Hematopoietic multipotent progenitor cell treated with erythropoietin and hydrocortisone succinate and interleukin-3 and kit ligand, for 17 days (in vitro differentiated cells): ENCODE measurements at places on chromosomes 2 and 18.

- no peak for DNase-seq
Observed at GRCh38 chr2:170310876-170311502, 133.0 kb downstream of the MYO3B start.

DNA sequence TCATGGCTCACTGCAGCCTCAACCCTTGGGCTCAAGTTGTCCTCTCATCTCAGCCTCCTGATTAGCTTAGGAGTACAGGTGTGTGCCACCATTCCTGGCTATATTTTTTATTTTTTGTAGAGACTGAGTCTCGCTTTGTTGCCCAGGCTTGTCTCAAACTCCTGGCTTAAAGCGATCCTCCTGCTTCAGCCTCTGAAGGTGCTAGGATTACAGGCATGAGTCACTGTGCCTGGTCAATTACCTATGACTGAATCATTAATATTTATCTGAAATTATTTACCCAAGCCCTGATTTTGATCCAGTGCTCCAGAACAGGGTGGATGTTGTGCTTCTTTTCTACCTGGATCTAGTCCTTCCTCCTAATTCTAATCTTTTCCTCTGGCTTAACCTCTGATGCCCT, 87.8 kb downstream of the MAP2 start:
- DNase-seq: no peak

- no peak for DNase-seq
Observed at GRCh38 chr18:48607056-48607984, 68.5 kb downstream of the CTIF start.

DNA sequence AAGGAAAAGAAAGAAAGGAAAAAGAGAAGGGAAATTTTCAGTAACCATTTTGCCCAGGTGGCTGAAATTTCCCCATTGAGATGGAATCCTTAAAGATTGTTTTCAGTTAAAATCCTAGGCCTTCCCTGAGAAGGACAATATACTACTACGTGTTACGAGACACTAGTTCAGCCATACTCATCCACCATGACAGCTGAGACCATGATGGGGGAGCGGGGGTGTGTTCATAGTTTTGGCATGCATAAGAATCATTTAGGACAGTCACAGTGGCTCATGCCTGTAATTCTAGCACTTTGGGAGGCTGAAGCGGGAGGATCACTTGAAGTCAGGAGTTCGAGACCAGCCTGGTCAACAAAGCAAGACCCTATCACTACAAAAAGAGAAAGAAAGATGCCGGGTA, 28.0 kb downstream of the PLA2R1 start:
- no peak for DNase-seq

- DNase-seq: no peak
Observed at GRCh38 chr2:222298001-222298310, 842 bp downstream of the PAX3 start.

DNA sequence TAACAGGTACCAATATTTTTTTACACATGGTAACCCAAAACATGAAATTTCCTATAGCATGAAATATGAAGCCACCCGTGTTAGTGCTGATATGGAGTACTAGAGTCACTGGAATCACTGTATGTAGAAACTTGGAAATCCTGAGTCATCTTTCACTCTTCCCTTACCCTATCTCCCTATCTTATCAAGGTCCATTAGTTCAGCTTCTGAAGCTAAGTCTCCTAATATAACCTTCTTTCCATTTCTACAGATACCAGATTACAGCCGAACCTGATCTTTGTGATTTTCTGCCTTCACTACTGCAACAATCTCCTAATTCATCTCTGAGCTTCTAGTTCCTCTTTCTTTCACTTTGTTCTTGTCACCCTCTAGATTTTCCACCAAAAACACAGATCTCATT, 59.0 kb downstream of the SEPTIN10 start:
- no peak for DNase-seq

DNA sequence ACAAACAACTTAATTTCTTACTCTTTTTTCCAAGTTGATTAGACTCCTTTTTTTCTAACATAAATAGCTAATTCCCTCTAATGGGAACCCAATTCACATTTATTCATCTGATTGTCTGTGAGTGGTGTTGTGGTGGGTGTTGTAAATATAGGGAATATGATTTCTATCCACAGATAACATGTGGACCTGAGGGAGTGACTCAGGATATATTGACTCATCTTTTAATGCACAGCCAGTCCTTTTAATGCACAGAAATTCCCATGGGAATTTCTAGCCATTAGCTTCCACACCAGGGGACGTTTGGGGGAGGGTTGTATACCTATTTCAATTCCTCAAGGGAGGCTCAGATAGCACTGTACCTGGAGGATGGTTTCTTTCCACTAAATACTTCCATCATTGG, 1339.6 kb upstream of the LRRTM1 start:
- no peak for DNase-seq

GRCh38 chr18:79457239-79457638, 61.5 kb downstream of the NFATC1 start:
- DNase-seq: no peak

DNA sequence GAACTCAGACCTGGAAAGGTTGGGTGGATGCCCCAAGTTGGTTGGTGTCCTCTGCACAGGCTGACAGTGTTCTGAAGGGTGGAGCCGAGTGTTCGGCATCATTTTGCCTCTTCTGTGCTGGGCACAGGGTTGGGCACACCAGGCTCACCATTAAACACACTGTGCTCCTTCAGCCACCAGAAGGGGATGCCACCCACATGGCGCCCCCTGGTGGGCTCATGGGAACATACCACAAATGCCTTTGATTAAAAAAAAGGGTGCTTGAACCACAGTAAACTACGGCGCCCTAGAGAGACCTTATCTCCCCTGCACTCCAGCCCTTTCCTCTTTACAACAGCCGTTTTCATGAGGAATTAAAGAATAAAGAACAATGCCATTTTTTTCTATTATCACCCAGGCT, 89.4 kb downstream of the CELF4 start:
- DNase-seq: peak; percentile 34

DNA sequence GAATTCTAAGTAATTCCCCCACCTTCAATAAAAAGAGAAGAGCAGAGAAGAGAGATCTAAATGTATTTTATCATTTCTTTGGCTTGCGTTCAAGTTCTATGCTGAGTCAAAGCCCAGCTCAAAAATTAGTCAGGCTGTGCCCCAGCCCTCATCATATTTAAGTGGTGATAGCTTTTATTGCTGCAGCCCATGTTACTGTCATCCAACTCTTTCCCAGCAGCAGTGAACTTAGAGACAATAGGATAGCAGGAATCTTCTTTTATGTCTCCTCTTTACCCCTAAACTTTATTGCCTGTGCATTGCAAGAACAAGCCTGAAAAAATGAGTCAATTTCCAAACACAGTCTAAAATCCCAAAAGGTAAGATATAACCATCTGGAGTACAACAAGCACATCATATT, 1599.3 kb upstream of the PIK3C3 start:
- DNase-seq: no peak

GRCh38 chr2:216633616-216634369, 573 bp downstream of the IGFBP2 start:
- no peak for DNase-seq

DNA sequence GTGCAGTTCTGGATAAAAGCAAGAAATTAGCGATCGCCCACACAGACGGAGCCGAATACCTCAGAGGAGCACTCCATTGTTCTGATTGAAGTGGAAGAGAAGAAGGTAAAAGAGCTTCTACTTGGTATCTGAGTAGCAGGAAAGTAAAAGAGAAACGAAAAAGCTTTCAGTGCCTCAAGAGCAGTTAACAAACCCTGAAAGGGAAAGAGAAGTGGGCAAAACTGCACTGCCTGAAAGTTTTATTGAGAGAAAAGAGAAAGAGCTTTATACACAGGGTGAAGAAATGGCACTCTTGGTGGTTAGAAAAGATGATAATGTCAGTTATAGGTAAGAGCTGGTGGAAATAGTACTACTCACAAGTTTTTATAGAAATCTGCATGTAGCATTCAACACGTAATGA, 192.8 kb downstream of the CDCA7 start:
- no peak for DNase-seq

- DNase-seq: no peak
Observed at GRCh38 chr2:200703127-200703925, 108.4 kb upstream of the BZW1 start.

DNA sequence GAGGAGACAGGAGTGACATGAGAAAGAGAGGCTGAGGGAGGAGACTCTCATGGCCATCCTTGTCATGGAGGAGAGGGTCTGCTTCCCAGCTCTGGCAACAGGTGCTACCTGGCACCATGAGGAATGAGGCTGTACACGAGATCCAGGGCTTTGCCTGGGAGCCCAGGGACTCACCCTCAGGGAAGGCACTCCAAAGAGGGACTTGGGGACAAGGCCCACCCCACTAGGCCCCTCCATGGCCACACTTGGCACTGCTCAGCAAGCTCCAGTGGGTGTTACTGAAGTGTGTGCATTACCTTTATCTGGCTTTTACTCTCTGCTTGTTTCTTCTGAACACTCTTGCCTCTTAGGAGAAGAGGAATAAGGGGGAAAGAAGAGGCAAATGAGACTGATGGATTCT, 2.7 kb downstream of the CFAP65 start:
- no peak for DNase-seq

GRCh38 chr2:12616456-12617156, 100.1 kb upstream of the TRIB2 start:
- no peak for DNase-seq

DNA sequence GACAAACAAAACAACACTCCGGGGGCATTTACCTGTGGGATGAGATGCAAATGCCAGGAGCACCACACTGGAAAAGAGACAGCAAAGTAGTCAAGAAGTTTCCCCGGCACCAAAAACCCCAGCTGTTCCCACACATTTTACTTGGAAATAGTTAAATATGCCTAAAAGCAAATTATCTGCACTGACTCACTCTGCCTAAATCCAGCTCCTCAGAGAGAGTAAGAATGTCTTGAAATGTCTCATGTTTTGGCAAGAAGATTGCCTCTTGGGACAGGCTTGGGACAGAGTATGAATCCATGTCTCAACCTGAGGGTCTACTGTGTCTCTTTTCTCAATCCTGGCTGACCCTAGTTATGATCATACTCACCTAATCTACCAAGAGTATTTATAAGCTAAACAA, 87.5 kb upstream of the RIOK3 start:
- no peak for DNase-seq

DNA sequence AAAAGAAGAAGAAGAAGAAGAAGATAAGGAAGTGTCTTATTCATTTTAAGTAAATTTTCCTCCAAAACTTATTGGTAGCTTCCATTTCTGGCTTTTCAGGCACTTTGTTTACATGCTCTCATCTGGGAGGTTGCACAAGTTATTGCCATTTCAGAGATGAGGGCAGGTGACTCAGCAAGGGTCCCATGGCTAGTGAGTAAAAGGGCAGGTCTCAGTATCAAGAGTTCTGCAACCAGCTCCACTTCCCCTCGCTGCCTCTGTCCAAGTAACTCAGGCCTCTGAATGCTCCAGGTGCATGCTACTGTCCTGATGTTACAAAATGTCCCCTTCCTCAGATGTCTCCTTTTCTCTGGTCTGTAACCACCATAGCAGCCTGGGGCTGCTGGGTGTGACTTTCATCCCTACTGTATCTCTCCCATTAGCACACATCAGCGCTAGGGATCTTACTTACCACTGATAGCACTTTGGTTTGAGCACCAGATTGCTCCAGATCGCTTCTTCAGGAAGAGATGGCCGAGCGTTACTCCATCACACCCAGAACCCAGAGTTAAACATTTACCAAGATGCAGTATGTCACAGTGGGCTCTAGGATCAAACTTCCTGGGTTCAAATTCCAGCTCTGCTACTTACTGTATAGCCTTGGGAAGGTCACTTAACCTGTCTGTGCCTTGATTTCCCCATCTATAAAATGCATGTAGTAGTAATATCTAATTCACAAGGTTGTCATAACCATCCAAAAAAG, 57.4 kb upstream of the LAPTM4A start:
- DNase-seq: no peak

GRCh38 chr2:240302933-240303595, 132.4 kb upstream of the GPC1 start:
- no peak for DNase-seq

DNA sequence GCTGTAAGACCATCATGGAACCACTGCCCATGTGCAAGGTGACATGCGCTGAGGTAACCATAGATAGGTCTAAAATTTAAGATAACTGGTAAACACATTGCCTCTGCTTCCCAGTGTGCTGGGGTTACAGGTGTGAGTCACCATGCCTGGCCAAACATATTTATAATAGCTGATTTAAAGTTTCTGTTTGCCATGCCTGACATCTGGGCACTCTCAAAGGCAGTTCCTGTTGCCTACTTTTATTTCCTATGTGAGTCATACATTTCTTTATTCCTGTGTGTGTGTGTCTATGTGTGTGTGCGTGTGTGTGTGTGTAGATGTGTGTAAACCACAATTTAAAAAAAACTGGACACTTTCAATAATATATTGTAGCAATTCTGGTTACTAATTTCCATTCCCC, 415.2 kb upstream of the NETO1 start:
- no peak for DNase-seq

DNA sequence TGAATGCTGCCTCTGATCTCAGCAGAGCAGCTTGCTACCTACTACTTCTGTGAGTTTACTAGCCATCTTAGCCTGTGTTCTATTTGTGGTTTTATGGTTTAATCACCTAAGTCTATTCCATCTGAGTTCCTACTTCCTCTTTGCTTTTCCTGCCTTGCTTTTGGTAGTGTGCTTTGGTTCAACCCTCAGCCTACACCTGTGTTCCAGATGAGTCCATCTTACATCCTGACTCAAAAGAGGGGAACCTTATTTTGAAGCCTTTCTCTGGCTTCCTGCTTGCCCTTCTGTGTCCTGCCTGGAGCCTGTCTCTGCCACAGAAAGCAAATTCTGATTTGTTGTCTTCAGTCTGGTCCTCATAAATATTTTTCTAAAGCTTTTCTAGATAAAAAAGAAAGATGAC, 530.3 kb upstream of the MEX3C start:
- no peak for DNase-seq

- no peak for DNase-seq
Observed at GRCh38 chr18:62664414-62664813, 50.9 kb upstream of the PHLPP1 start.

GRCh38 chr18:32091724-32092421, at the start of gene RNF138:
Gene RNF138 (plus strand): TSS chr18:32091874. CDS start chr18:32092777, 903 bp downstream.
- peak; percentile 84 for DNase-seq

GRCh38 chr2:196276421-196276820, 105.0 kb upstream of the STK17B start:
- no peak for DNase-seq

DNA sequence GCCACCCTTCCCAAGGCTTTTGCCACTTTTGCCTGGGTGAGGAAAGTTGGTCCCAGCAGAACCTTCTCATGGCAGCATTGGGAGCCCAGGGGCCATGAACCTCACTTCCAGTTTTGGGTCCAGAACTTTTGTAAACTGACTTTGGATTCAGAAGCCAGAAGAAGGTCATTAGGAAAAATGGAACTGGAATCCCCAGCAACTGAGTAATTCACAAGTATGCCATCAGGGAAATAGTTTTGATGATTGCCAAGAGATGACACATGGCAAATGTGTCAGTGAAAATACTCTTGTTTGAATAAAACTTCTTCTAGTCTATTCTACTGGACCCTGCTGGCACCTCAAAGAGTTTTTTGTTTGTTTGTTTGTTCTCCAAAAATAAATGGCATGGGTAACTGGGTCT, 203.7 kb downstream of the SETBP1 start:
- DNase-seq: no peak

- DNase-seq: no peak
Observed at GRCh38 chr2:144520756-144521487, 1.0 kb upstream of the ZEB2 start.
